ENCODE measurements at places on chromosomes 12 and 14.
A peak's percentile ranks its signal among the peaks of the same experiment; 100 is the strongest.

DNA sequence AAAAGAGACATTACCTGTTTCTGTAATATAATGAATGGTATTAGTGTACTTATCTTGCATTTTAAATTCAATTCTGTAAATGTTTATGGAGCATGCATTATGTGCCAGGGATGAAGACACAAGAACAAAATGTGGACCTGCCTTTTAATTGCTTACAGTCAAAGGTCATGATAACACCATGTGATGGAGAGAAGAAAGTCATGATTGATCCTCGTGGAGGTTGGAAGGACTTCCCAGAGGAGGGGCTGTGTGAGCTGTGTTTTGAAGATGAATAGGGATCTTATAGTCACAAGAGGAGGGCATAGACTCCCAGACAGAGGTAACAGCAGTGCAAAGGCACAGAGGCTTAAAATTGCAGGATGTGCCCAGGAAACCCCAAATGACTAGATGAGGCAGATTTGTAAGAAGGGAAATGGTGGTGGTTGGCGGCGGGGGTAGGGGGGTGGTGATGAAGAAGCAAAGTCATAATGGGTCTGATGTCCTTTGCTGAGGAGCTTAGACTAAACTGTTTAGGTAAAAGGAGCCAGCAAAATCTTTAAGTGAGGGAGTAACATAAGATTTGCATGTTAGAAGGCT lies 151.5 kb downstream of the PRKCH start:
- no peak for DNase-seq

- no peak for DNase-seq
Measured at GRCh38 chr12:112575559-112576067, 156.9 kb downstream of the PTPN11 start.

GRCh38 chr12:122811777-122812176 lies 23.5 kb upstream of the HIP1R start:
- no peak for DNase-seq

DNA sequence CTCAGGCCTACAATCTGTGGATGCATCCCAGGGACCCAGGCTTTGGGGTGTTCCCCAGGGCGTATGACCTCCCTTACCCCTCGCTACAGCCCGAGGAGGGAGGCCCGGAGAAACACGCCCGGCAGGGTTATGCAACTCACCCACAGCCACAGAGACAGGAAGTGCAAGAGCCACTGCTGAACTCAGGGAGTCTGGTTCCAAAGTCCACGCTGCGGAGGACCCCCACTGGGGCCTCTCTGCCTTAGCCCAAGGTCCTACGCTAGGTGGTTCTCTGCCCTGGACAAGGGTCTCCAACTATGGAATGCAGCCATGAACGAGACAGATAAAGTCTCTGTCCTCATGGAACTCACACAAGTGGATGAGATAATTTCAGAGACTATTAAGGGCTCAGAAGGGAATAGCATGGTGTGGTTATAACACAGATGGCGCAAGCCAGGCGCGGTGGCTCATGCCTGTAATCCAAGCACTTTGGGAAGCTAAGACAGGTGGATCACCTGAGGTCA lies 11.3 kb downstream of the SCARB1 start:
- DNase-seq: no peak

GRCh38 chr14:42523666-42524065 lies 917.0 kb downstream of the LRFN5 start:
- DNase-seq: no peak

DNA sequence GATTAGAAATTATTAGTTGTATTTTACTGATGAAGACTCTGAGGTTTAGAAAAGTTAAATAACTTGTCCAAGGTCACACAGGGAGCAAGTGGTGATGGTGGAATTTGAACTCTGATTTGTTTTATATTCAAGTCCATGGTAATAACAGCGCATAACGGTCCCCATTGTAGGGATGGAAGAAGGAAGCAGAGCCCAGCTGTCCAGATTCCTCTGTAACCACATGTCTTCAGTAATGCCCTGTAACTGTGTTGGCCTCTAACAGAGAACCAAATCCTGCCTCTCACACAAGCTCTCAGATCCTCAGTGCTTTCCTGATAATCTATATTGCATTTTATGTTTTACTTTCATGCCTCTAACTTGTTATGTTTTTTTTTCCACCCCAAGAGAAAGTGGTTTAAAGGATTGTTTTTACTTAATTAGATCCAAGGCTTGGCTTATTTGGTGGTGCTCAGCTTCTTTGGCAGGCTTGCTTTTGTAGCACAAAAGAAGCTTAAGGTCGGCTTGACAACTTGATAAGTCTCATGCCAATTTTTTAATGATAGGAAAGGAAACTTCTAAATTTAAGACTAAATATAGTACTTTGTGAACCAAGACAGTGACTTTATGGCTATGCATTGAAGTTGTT lies 105.1 kb upstream of the SEL1L start:
- DNase-seq: no peak

DNA sequence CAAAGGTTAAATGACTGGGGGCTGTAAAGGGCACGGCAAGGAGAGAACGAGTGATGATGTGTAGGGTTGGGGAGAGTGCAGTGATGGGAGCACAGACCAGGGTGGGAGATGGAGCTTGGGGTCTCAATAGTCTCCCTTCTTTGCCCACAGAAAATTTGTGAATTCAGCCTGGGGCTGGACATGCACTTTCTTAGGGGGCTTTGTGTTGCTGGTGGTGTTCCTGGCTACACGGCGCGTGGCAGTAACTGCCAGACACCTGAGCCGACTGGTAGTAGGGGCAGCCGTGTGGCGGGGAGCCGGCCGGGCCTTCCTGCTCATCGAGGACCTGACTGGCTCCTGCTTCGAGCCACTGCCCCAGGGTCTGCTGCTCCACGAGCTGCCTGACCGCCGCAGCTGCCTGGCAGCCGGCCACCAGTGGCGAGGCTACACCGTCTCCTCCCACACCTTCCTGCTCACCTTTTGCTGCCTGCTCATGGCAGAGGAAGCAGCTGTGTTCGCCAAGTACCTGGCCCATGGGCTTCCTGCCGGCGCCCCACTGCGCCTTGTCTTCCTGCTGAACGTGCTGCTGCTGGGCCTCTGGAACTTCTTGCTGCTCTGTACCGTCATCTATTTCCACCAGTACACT lies 1.7 kb downstream of the FITM1 start:
- DNase-seq: no peak

GRCh38 chr12:14769466-14769968 lies 33.8 kb downstream of the WBP11 start:
- DNase-seq: no peak

DNA sequence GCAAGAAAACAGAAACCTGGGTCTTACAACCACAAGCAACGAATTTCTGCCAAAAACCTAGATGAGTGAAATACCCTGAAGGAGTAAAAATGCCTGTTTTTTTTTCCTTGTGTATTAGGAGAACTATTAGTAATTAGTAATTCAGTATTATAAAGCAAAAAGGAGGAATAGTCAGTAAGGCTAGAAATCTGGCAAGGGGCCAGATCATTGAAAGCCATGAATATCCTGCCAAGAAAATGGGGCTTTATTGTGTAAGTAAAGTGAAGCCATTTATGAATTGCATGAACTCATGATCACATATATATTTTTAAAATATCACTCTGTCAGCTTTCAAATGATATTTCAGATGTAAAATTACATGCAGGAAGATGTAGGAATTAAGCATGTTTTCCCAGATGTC lies 57.9 kb downstream of the TXNDC16 start:
- DNase-seq: no peak

DNA sequence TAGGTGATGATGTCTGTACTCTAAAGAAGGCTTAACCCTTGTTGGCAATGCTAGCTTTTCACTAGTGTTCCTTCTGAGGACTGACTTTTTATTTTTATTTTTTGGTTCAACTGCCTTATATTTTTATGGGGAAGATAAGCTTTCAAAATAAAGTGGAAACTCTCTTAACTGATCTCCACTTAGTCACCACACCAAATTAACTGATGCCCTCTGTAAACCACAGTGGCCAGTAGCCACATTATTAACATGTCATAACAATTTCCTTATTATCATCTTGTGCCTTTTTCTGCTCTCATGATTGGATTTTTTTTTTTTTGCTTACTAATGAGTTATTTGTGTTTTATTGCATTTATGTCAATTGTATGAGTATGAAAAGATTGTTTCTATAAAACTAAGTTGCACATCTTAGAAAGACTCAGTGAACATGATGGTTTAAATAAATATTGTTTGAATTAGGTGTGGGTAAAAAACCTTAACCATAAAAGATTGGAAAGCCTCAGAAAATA lies 56.9 kb downstream of the SCFD1 start:
- no peak for DNase-seq

DNA sequence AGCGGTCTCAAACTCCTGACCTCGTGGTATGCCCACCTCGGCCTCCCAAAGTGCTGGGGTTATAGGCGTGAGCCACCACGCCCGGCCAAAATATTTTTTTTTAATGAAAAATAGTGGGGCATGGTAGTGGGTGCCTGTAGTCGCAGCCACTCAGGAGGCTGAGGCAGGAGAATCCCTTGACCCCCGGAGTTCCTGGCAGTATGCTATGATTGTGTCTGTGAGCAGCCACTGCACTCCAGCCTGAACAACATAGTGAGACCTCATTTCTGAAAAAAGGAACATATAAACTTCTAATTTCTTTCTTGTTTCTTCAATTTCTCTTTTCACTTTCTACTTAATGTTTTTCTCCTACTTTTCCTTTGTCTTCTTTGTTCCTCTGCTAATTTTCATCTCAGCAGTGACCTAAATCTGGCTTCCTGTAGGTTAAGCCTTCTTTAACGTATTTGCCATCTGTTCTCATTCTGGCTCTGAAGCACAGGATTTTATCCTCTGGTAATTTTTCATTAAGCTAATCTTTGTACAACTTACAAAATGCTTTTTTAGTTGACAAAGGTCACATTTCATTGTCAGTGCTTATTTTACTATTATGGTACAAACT lies 4.5 kb upstream of the RPGRIP1 start:
- no peak for DNase-seq

DNA sequence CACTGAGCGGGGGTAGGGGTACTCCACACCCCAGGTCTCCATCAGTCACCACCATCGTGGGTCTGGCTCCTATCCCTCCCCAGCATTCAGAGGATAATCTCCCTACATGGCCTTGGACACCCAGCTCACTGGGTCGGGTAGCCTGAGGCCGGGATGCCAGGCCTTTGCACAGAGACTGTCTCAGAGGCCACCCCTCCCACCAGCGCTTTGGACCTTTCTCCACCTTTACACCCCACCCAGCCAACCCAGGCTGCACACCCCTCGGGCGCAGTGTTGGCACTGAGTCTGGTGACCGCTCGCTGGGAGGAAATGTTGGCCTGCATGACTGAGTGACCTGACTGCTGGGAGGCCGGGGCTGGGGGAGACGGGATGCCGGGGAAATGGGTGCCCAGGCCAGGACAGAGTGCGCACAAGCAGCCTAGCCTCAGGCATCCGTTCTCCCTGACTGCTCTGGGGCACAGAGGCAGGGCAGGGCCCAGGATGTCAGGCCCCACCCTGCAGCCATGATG lies 10.6 kb upstream of the LBHD2 start:
- no peak for DNase-seq

GRCh38 chr12:76548222-76548837 lies 11.2 kb downstream of the OSBPL8 start:
- no peak for DNase-seq

DNA sequence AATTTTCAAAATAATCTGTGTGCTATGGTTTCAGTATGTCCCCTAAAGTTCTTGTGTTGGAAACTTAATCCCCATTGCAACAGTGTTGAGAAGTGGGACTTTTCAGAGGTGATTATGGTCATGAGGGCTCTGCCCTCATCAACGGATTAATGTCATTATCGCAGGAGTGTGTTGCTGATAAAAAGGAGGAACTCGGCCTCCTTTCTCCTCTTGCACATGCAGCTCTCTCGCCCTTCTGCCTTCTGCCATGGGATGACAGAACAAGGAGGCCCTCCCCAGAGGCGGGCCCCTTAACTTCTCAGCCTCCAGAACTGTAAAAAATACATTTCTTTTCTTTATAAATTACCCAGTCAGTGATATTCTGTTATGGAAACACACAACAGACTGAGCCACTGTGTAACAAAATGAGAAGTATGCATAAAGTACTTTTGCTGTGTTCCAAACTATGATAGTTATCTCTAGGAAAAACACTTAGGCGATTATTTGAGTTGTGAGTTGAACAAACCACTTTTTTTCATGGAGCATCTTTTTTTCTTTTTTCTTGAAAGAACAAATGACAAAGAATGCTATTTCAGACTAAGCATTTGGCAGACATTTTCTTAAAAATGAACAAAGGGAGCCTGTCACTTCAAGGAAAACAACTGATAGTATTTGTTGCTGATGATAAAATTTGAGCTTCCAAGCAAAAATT lies 134.8 kb upstream of the FUT8 start:
- no peak for DNase-seq

GRCh38 chr14:61222388-61222787 lies 58.8 kb downstream of the TMEM30B start:
- DNase-seq: no peak

GRCh38 chr12:63934936-63935335 lies 90.4 kb downstream of the SRGAP1 start:
- DNase-seq: no peak

- DNase-seq: no peak
Measured at GRCh38 chr14:102408724-102409123, 46.0 kb downstream of the TECPR2 start.

GRCh38 chr12:117646520-117646919 lies 285.1 kb upstream of the NOS1 start:
- DNase-seq: no peak

GRCh38 chr12:92295523-92295922 lies 149.9 kb upstream of the BTG1 start:
- DNase-seq: no peak

DNA sequence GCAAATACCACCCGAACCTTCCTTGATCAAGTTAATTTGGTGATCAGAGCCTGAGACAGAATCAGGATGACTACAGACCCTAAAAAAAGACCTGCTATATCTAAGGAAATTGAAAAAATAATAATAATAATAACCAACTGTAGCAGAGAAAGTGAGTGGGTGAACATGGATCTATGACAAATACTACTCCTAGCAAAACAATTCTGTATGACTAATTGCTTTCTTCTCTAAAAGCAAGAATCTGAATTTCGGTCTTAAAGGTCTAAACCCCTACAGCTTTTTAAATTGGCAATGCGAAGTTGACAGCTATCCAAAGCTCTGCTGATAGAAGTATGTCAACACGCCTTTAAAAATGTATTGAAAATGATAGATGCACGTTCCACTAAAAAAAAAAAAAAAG lies 102.2 kb downstream of the PRKAB1 start:
- DNase-seq: no peak

- DNase-seq: no peak
Measured at GRCh38 chr14:105072381-105072861, 7.2 kb upstream of the GPR132 start.

GRCh38 chr14:75981426-75982265 lies at the start of gene TGFB3:
Gene TGFB3 (minus strand): TSS chr14:75981995. CDS start chr14:75980893, 1,102 bp downstream.
- peak; percentile 10 for DNase-seq

- no peak for DNase-seq
Measured at GRCh38 chr12:116091579-116091978, 185.9 kb downstream of the MED13L start.

GRCh38 chr14:75577729-75578101 lies 705 bp upstream of the FLVCR2 start:
- peak; percentile 2 for DNase-seq

DNA sequence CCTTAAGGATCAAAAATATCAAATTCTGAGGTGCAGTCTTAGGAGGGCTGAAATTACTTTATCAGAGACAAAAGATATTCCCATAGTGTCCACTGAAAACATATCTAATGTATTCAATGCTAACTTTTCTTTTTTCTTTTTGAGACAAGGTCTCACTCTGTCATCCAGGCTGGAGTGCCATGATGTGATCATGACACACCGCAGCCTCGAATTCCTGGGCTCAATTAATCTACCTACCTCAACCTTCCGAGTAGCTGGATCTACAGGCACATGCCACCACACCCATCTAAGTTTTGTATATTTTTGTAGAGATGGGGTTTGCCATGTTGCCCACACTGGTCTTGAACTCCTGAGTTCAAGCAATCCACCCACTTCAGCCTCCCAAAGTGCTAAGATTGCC lies 68.3 kb downstream of the ZC3H14 start:
- no peak for DNase-seq

Measured in GOT3 (cell line).